ENCODE measurements at places on chromosomes 4 and X.

GRCh38 chr4:81490403-81491160 lies 18.9 kb upstream of the RASGEF1B start:
- DNase-seq = no peak

GRCh38 chr4:81351654-81352445 lies 119.9 kb downstream of the RASGEF1B start:
- DNase-seq = peak; percentile 68

GRCh38 chrX:38154818-38155217 lies 65.9 kb downstream of the SRPX start:
- DNase-seq = no peak

DNA sequence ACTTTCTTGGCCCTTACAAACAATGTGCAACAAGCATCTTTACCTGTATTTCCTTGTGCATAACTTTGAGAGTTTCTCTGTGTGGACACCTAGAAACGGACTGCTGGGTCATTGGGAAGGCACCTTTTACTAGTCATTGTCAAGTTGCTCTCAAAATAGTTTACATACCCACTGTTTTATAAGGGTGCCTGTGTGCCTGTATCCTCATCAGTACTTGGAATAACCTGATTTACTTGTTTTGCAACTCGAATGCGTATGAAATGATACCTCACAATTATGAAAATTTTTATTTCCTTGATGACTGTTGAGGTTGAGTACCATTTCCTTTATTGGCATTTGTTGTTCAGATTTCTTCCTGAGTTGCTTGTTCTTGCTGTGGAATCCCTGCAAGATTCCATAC lies 150.8 kb downstream of the STIM2 start:
- DNase-seq = no peak

- no peak for DNase-seq
These were observed 17.7 kb upstream of the LAMP2 start for GRCh38 chrX:120486786-120487185.

DNA sequence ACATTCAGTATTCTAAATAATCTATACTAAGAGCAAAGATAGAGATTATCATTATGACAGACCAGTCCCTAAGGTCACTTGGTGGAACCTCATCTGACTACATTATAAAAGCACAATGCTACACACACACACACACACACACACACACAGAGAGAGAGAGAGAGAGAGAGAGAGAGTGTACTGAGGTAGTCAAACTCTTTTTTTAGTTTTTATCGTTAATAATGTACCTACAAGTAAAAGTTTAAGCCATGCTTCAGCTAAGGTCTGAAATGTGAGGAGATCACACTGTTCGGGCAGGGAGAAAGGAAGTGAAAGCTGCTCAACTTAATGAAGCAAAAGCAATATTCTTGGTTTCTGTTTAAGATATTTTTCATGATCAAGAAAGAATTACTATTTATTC lies 75.8 kb upstream of the CCDC160 start:
- DNase-seq = no peak

GRCh38 chr4:68865188-68865638 lies 49.4 kb downstream of the UGT2B10 start:
- DNase-seq = no peak

- no peak for DNase-seq
These were observed 102.1 kb downstream of the ASB9 start for GRCh38 chrX:15167826-15168225.

GRCh38 chrX:150694738-150695410 lies 1.7 kb downstream of the MTMR1 start:
- DNase-seq = no peak

- DNase-seq = no peak
These were observed 4.6 kb upstream of the IRAK1 start for GRCh38 chrX:154024271-154024670.

DNA sequence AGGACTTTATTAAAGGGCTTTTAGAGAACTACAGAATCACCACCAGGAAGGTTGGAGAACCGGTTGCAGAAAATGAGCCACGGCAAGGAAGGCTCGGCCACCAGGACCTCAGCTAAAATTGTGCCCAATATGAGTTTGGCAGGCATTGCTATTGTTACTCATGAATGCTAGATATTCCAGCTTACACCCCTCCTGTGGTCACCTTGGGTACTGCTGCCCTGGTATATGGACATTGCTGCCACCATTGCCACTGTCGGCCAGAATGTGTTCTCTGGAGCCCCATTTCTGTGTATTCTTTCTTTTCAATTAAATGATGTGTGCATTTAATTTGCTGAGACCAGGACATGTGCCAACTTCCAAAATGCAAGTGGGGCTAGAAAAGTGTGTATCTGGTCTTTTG lies 626.7 kb upstream of the BOD1L1 start:
- DNase-seq = no peak

DNA sequence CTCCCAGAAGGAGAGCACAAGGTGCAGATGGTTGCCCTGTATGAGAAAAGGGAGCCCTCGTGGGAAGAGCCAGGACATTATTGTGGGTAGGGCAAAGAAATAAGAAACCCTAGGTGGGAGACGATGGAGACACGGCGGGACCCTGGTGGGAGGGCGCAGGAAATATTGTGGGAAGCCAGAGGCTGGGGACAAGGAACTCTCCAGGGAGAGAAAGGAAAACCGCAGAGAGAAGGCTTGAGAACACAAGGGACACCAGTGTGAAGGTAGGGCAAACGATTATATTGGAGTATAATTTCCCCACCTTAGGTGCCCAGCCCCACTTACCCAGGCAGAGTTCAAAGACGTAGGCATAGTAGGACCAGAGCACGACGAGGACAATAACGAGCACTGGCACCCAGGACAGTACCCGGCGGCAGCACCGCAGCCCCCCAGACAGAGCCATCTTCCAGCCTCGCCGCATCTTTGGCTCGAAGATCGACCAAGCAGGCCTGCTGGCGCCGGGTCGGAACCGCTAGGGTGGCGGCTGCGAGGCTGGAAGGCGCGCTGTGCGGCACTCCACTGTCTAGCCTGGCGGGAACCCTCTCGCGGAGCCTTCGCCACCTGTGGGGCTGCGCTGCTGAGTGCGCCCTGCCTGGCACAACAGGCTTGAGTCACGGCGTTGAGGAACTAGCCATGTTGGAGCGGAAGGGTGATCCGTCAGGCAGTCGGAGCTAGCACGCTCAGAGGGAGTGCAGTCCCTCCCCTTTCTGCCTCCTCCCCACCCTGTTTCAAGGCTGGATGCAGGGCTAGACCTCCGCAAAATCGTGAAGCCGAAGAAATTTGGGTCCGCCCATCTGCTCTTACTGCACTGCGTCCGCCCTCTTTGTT lies at the start of gene ZDHHC15:
Gene ZDHHC15 (minus strand): TSS at position 473 of the 867 bp plus-strand sequence. CDS start 13 bp downstream, at position 460.
- peak; percentile 27 for DNase-seq

GRCh38 chr4:123244137-123244536 lies 152.5 kb upstream of the SPRY1 start:
- no peak for DNase-seq

DNA sequence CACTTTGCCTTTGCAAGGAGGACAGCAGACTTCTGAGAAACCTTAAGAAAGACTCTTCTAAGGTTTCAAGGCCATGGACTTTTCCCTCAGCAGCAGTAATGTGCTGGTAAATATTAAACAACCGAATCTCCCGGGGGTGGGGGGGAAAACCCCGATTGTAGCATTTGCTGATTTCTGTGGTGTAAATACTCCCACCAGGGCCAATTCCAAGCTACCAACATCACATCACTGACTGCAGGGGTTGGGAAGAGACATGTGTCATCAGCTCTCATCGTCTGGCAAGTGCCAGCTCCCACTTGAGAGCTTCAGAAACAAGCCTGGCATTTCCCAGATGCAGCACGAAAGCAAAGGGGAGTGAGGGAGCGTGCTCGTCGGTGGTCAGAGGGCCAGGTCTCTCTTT lies 101.2 kb downstream of the BCOR start:
- no peak for DNase-seq

GRCh38 chr4:62644372-62644771 lies 1444.2 kb downstream of the ADGRL3 start:
- no peak for DNase-seq

DNA sequence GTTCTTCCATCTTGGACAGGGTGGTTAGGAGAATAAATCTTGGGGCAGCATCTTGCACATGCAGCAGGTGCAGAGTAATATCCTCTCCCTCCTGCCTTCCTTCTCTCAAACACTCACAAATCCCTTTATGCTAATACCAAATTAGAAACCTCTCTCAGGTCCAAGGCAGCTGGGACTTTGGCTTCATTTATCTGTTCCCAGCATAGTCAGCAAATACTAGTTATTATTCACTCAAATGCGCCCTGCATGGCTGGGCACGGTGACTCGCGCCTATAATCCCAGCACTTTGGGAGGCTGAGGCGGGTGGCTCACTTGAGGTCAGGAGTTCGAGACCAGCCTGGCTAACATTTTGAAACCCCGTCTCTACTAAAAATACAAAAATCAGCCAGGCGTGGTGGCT lies 156.0 kb upstream of the GALNT7 start:
- no peak for DNase-seq

DNA sequence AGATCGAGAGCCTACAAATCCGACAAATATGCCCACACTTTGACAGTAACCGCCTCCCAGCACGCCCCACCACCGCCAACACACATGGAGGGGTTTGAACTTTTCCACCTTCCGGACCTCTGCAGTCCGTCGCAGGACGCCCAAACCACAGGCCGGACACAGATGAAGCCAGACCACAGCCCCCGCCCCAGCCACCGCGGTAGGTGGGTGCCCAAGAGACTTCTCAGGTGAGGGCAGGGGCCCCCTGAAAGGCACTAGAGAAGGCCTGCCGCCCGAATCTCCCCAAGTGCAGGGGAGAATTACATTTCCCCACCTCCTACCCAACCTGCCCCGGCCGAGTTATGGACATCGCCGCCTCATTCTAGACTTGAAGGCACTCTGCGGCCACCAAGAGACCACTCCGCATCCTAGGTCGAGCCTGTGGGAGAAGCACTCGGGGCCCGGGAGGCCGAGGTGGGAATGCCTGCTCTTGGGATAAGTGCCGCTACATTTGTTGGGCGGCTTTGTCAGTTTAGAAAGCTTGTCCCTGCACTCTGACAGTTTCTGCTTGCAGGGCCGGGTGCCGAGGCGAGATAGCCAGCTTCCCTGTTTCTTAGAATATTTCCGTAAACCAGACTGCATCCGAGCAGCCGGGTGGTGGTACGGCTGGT lies 21.5 kb downstream of the HAND2 start:
- DNase-seq = no peak

DNA sequence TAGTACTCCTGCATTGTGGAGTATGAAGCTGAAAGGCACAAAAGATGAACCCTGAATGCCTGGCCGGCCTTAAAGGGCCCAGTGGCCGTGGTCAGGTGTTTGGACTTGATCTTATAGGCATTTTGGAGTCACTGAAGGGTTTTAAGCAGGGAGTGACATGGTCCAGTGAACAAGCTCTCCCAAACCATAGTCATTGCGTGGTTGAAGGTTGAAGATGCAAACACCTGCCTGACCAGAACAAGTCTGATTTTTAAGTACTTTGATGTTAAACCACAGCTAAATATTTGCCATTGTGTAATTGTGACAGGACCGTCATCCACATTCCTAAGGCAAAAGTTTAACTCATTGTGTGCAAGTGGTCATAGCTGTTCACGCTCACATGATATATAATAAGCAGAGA lies 3.3 kb downstream of the STK32B start:
- no peak for DNase-seq

DNA sequence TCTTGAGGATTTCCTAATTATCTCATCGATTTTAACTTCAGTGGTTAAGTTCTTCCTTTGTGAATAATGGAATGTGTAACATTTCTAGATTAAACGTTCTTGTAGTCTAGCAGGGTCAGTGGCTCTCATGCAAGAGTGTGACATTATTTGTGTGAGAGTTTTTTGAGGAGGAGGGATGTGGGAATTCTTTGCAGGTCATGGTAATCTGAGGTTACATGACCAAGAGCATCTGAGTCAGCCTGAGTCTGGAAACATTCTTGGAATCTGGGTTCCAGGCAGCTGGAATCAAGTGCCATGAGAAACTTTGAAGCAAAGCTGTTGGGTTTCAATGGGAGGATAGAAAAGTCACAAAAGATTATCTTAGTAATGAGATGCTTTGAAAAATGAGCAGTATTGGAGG lies 49.5 kb downstream of the GK start:
- DNase-seq = no peak

DNA sequence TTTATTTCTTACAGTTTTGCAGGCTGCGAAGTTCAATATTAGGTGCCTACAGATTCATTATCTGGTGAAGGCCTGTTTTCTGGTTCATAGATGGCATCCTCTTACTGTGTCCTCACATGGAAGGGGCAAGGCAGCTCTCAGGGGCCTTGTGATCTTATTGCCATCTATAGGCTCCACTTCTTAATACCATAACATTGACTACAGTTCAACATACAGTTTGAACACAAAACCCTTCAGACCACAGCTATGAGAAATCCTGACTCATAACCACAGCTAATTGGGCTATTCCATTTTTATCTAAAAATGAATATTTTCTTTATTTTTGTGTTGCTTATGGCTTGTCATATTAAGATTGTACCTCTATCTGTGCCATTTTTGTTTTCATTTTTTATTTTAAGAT lies 72.3 kb downstream of the STAG2 start:
- DNase-seq = no peak

DNA sequence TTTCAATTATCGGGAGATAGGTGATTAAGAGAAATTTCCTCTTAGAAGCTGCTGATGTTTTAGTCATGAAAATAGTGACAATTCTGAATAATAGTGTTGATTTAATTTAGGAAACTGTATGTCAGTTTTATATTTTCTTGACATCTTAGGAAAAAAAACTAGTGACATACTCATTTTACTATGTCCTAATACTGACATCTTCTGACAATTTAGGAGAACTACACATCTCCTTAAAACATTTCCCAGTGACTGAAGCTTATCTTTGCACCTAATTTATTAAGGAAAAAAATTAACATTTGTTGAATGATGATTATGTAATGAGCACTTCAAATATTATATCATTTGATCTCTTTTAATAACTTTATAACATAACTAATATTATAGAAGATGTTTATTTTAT lies 42.0 kb upstream of the RBMXL3 start:
- DNase-seq = no peak

DNA sequence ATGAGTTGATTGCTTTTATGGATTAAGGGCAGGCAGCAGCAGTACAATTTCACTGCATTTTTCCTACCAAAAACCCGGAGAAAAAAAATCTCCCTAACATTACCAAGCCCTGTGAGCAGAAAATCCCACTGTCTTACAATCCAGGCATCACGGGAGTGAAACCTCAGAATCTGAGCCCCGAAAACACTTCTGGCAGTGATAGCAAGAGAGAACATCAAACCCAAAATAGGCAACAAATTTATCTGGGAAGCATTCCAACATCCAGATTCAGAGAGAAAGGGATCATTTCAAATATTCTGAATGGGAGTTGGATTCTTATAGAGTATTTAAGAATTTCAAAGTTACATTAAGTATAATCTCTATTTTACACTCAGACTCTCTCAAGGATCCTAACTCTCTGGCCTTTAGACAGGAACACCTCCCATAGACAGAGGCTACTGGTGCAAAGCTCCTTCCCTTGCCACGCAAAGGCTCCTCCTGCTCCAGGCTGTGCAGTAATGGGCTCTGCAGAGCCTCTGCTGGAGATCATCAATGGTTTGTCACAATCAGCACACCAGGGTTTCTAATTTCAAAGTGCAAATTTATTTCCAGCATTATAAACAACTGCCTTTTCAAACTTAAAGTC lies 256.9 kb downstream of the PARM1 start:
- no peak for DNase-seq

All from NCI-H1436 (cell line).